ENCODE measurements at places on chromosomes 2 and 18.

- no peak for DNase-seq
Observed at GRCh38 chr2:146004462-146004861, 1484.5 kb upstream of the ZEB2 start.

GRCh38 chr2:36403675-36404230 lies 48.2 kb downstream of the CRIM1 start:
- peak; percentile 97 for DNase-seq

DNA sequence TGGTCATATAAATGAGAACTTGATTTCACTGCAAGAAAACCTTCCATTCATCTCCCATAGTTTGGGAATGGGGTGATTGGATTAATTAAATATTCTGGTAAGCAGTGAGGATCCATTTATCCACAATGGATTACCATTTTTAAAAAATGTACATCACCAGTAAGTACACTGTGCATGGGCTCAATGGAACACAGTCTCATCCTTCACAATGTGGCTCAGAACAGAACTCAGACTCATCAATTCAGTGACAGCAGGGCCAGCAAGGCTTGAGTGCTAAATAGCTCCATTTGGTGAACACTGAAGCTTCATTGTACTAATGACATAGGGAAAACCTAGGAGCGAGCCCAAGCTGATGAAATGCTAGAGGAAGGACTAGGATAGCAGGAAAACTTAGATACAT lies 223.8 kb downstream of the CMPK2 start:
- DNase-seq, result no peak

- peak; percentile 27 for DNase-seq
Observed at GRCh38 chr2:208529796-208530195, 123.2 kb downstream of the PTH2R start.

DNA sequence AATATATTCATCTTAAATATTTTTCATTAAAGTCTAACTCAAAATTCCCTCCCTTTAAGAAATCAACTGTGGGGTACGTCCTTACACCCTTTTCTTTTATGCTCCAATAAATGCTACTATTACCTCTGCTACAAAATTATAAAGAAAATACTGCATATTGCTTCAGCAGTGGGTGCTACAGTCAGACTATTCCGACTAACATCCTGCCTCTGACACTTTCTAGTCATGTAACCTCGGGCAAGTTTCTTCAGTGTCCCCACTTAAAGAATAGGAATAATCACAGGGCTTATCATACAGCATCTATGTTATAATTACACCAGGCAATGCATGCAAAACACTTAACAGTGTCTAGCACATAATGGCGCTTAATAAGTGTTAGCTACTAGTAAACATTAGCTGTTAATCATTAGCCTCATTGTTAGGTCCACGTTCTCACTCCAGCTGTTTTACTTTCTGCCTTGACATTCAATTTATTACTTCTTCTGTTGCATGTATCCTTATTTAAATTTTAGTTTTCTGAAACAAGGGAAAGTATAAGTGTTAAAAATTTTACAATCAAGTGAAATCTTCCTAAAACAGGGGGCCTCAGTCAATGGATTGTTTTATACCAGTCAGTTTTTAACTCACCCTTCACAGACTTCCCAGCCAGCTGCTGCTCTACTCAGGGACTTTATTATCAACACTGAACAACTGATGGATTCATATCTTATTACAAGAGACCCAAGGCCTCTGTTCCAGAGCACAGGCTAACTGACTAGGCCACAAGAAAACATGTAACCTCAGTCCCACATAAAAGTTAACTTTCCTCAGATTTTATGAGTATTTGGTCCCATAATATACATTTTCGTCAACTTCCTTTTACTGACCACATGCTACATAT lies 54.0 kb downstream of the CLASP1 start:
- no peak for DNase-seq

DNA sequence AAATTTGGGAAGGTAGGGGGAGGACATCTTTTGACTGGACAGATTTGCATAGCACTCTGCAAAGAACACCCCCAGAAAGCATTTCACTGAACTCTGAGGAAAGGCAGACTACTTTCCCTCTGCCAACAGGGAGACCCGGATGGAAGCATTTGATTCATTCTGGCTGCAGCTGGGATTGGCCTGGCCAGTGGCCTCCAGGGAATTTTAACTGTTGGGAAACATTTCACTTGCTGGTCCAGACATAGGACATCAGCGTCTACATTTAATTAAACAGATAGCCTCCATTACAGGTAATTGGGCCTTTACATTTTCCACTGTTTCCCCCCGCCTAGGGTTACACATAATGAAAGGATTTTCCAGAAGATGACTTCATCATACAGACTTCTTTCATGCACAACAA lies 92.8 kb downstream of the MARCHF4 start:
- DNase-seq, result no peak

- peak; percentile 22 for DNase-seq
Observed at GRCh38 chr2:118197011-118197675, 108.9 kb downstream of the INSIG2 start.

- no peak for DNase-seq
Observed at GRCh38 chr2:152106464-152106863, 7.6 kb upstream of the CACNB4 start.

GRCh38 chr2:172094294-172095145 lies 8.2 kb downstream of the DLX2 start:
- peak; percentile 49 for DNase-seq

DNA sequence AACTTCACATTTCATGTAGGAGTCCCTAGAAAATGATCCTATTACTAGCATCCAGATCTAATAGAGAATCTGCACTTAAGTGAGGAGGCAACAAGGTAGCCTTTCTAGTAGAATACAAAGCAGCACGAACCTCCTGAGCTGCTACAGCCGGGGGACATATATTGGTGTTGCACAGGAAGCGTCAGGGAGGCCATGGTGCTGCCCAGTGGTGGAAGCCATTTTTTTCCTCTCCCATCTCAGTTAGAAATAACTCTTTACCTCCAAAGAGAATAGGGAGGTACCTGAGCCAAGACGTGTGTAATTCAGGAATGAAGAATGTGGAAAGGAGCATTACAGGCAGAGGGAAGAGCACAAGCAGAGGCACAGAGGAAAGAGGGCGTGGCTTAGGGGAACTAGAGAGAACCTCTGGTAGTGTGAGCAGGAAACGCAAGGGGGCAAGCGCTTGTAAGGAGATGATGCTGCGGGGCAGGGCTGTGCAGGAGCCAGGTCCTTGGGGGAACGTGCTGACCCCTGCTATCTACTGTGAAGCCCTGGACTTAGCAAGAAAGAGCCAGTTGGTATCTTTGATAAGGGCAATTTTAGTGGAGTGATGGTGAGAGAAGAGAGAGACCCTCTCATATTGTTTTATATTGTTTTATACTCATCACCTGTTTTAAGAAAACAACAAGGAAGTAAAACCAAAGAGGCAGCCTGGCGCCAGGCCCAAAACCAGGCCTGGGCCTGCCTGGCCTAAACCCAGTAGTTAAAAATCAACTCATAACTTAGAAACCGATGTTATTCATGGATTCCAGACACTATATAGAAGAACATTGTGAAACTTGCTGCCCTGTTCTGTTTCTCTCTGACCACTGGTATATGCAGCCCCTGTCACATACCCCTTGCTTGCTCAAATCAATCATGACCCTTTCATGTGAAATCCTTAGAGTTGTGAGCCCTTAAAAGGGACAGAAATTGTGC lies 50.0 kb upstream of the TTC39C start:
- DNase-seq, result peak; percentile 48

DNA sequence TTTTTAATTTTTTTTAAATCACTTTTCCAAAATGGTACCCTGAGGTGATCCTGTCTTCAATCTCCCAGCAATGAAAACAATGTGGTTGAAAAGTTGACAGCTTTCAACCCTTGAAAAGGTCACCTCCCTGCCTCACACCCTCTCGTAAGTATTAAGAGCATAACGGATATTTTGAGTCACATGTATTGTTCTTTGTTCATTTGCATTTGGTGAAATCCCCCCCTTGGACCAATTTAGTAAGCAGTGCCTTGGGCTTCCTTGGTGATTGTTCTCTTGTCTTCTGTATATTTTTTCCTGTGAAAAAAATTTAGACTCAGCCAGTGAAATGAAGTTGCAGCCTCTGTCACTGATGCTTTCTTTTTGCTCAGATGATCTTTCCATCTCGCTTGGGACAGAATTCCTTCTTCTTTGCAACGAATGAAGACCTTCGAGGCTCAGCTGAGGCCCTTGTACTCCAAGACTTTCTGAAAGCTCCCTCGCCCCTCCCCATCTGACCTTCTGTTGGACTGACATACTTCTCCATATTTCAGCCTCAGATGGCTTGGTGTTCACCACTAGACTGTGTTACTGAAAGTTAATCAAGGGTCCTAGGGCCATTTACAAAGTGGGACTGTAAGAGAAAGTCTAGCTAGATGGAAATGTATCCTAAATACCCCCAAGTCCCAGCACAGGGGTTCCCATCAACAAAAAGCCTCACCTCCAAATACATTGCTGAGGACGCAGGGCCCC lies 158.4 kb downstream of the BCL2 start:
- no peak for DNase-seq

GRCh38 chr2:38095996-38096861 lies 20.3 kb upstream of the CYP1B1 start:
- no peak for DNase-seq

Data from HT1080 (cell line).